T-helper 2 cell treated with Interferon-gamma antibody and Interleukin-4, amounts not matched to agents 5 μg/mL and 100 μg/mL, for 36 hours (primary cell): ENCODE measurements at places on chromosomes 4 and X.

DNA sequence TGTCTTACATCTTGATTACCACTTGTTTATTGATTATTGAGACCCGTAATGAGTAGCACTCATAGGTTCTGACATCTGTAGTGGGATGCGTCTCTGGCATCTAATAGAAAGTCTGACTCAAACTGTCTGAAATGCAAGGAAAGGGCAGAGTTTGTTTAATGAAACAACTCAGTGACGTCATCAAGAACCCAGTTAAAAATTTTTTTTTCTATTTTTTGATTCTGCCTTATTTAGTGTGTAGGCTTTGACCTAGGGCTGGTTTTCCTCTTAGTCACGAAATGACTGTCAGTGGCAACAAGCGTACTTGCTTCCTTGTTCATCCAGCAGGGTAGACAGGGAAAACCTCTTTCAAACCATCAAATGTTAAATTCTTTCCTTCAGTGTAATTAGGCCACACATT, 3.1 kb upstream of the CDKL5 start:
- H3K27me3 ChIP-seq = peaks cover 25% of the 10 kb centered on the region
- no peak overlapping the region for H3K4me3 ChIP-seq
- no peaks in the 10 kb centered on the region for H3K36me3 ChIP-seq

GRCh38 chr4:173231916-173232315, 63.3 kb downstream of the GALNT7 start:
- H3K27me3 ChIP-seq = no peaks in the 10 kb centered on the region
- DNase-seq = no peak
- no peak overlapping the region for H3K4me3 ChIP-seq

DNA sequence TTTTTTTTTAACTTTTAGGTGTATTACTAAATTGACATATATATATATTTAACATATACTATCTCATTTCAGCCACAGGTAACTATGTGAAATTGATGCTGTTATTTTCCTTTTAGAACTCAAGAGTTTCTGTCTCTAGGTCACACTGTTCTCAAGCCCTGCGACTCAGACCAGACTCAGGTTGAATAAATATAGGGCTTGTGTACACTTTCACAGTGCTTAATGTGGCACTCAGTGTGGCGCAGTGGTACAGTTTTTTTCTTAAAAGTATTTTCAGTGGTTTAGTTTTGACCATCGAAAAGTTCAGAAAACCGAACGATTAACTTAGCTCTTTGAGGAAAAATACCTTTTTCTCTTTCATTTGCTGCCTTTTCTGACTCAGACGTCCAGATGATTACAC, 24.7 kb downstream of the PACRGL start:
- no peak for DNase-seq
- H3K27me3 ChIP-seq = no peaks in the 10 kb centered on the region
- no peaks in the 10 kb centered on the region for H3K4me1 ChIP-seq
- no peak overlapping the region for H3K4me3 ChIP-seq
- H3K27ac ChIP-seq = no peak overlapping the region

DNA sequence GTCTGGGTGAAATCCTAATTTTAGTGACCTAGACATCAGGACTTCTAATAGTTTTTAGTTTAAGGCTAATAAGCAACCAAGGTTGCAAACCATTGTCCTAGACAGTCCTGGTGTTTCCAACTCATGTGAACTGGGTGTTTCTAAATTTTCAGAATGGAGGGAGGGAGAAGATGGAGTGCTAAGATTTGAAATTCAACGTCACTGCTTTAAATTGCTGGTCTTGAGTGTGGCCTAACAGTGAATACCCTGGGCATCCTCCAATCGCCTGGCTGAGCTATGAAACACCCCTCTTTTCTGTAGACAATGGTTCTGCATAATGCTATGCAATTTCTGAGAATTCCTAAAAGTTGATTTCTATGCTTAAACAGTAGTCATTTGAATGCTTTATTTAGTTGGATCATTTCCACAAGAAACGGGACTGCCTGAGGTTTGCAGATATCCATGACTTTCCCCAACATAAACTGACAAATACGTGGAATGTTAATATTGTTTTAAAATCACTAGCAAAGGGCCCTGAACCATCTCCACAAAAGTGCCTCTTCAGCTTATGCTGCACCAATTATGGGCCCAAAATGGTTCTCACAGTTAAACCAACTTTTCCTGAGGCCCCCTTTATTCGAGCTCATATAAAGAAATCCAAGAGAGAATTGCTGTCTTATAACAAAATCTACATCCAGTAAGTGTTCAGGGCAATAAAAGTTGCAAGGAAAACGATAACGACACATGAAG, 1.1 kb downstream of the FBXL5 start:
- H3K27ac ChIP-seq = peak overlapping the region; percentile 97
- peaks cover 13% of the 10 kb centered on the region for H3K36me3 ChIP-seq
- H3K27me3 ChIP-seq = no peaks in the 10 kb centered on the region

DNA sequence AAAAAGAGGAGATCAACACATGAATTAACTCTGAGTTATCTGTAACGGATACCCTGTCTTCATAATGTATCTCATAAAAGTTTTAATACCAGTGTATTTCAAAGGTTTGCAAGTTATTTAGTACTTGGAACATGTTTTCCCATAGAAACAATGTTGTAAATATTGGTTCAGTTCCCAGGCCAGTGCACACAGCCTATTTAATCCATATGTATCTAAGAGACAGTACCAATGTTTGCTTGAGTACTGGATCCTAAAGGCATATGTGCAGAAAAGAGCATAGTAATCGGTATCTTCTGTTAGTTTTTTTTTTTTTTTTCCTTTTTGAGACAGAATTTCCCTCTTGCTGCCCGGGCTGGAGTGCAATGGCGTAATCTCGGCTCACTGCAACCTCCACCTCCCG, 46.1 kb downstream of the SLIT2 start:
- H3K27ac ChIP-seq = no peak overlapping the region
- DNase-seq = no peak
- H3K36me3 ChIP-seq = no peaks in the 10 kb centered on the region
- H3K4me3 ChIP-seq = no peak overlapping the region

GRCh38 chrX:71958281-71958675, 47.6 kb downstream of the NHSL2 start:
- no peak overlapping the region for H3K27ac ChIP-seq
- no peaks in the 10 kb centered on the region for H3K4me1 ChIP-seq
- no peaks in the 10 kb centered on the region for H3K27me3 ChIP-seq
- no peak overlapping the region for H3K4me3 ChIP-seq

DNA sequence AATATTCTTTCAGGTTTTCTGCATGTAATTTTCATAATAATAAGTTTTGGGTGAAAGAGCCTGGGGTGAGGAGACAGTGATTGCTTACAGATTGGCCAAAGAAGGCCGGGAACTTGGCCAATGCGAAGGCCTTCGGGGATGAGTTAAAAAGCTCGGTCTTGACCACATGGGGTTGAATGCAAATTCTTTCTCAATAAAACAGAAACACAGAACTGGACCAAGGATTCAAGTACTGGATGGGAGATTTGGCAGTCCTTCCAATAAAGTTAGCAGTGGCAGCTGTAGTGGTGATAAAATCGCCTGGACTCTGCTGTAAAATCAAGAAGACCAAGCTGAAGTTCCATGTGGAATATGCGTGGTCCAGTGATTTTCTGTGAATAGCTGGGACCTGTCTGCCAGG, 282.2 kb upstream of the KLF3 start:
- H3K36me3 ChIP-seq = no peaks in the 10 kb centered on the region
- H3K27me3 ChIP-seq = peaks cover 2% of the 10 kb centered on the region
- DNase-seq = no peak

GRCh38 chr4:24245491-24245820, 338.9 kb downstream of the DHX15 start:
- no peaks in the 10 kb centered on the region for H3K36me3 ChIP-seq
- no peaks in the 10 kb centered on the region for H3K4me1 ChIP-seq
- H3K27ac ChIP-seq = no peak overlapping the region
- DNase-seq = no peak

DNA sequence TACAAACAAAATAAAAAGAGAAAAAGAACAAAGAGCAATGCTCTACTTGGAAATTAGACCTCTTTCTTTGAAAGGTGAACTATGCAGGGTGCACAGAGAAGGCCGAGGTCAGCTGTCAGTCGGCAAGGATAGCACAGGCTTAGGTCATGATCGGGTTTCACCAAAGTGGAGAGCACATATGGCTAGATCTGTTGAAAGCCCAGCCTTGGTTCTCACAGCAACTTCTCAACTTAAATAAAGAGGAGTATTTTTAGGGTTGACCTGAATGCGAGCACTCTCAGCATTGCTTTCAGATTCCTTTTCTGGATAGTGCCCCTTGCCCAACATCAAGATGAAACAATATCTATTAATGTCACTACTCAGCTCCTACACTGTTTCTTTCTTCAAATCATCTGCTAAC, 122.9 kb upstream of the GPC4 start:
- no peak overlapping the region for H3K4me3 ChIP-seq
- no peaks in the 10 kb centered on the region for H3K36me3 ChIP-seq
- no peak for DNase-seq
- no peak overlapping the region for H3K27ac ChIP-seq
- H3K4me1 ChIP-seq = no peaks in the 10 kb centered on the region
- H3K27me3 ChIP-seq = no peaks in the 10 kb centered on the region

DNA sequence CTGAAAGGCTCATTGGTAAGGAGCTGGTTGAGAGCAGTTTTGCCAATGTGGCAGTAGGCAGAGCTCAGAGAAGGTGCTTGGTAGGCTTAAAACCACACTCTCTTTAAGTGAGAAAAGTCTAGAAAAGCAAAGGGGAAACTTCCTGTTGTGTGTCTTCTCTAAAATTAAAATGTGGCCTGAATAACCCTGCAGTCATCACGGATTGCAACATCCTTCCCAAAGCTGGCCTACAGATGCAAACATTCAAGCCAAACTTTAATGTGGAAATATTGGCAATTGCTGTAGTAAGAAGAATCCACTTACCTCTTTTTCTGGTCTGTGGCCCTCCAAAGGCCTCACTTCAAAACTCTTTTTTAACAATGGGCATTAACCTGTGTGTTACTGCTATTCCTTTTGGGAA, 348.5 kb downstream of the OPHN1 start:
- H3K4me1 ChIP-seq = no peaks in the 10 kb centered on the region
- H3K27me3 ChIP-seq = no peaks in the 10 kb centered on the region
- H3K27ac ChIP-seq = no peak overlapping the region
- DNase-seq = no peak

DNA sequence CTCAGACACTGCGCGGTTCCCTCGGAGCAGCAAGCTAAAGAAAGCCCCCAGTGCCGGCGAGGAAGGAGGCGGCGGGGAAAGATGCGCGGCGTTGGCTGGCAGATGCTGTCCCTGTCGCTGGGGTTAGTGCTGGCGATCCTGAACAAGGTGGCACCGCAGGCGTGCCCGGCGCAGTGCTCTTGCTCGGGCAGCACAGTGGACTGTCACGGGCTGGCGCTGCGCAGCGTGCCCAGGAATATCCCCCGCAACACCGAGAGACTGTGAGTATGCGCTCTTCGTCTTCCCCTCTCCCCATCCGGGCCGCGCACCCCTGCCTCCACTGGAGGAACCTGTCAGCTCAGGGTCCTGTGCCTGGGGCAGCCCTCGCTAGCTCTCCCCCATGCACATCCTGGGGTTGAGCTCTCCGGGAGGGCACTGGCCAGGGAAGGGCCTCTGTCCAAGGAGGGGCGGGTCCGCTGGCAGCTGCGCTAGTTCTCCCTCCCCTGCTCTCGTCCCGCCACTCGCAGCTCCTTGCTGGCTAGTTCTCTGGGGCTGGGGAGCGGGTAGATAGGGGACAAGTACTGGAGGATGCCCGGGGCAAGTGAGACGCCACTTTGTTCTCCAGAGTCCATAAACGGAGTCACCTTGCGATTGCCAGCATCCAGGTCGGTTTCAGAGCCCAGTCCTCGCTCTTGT, 2.2 kb downstream of the SLIT2 start:
- H3K27me3 ChIP-seq = peaks cover 49% of the 10 kb centered on the region
- no peak overlapping the region for H3K4me3 ChIP-seq
- H3K36me3 ChIP-seq = no peaks in the 10 kb centered on the region
- DNase-seq = no peak
- H3K4me1 ChIP-seq = peaks cover 5% of the 10 kb centered on the region
- no peak overlapping the region for H3K27ac ChIP-seq
